ENCODE measurements at places on chromosomes 5 and 9.

DNA sequence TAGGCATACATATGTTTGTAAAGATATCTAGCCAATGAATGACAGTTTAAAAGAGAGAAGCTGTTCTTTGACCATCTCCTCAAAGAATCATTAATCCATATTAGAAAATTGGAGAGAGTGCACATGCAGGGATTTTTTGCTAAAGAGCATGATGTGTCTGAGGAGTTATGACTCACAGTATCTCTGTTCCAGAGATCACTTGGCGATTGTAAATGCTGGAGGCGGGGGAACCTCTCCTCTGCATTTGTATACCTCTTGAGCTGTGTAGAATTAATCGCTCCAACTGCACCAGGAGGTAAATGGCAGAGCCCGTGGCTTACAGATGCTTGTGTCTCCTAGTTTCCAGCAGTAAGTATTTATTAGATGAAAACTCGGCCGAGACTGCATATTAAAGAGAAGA is 3.6 kb upstream of the SPATA31D1 start:
- no peak for DNase-seq

DNA sequence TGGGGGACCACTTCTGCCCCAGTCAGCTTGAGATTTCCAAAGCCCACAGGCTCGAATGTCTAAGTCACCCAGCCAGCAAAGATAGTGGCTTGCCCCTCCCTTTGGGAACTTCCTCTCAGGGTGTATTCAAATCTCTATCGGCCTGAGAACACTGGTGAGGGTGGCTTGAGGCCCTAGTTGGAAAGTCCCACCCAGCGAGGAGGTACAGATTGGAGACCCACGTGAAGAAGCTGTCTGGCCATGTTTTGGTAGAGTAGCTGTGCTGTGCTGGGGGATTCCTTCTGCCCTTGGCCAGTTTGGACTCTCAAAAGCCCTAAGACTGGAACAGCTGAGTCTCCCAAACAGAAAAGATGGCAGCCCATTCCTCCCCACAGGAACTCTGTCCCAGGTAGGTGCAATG is 172.7 kb upstream of the RIOK2 start:
- no peak for DNase-seq

- no peak for DNase-seq
Observed at GRCh38 chr5:75053054-75053303, 621 bp upstream of the GCNT4 start.

GRCh38 chr9:95481000-95481399 is 35.8 kb downstream of the PTCH1 start:
- DNase-seq = no peak

DNA sequence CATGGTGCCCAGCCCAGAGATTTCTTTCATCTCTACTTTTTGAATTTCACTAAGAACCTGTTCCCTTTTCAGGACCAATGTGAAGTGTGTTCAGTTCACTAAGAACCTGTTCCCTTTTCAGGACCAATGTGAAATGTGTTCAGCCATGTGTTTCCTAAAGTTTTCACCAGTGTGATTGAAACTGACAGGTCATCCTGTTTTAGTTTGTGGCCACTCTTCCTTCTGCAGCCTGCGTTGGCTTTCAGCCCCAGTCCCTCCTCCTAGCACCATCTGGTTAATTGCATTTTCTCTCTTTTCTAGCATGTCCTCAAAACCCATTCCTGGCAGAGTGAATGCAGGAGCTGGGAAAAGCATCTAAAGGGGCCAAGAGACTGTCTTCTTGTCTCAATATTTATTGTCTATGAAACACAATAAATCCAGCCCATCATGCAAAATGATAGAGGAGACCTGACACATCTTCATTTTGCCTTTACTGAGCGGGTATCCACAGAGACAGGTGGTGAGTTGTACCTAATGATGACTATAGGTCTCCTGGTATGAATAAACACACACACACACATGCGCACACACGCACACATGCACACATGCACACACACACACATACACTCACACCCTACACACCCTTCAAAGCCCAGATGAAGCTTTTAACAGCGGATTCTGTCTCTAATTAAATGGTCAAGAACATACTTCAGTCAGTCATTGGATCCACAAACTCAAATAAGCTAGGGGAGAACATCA is 6.1 kb upstream of the PANK3 start:
- no peak for DNase-seq

- no peak for DNase-seq
Observed at GRCh38 chr9:70951749-70952727, 169.4 kb downstream of the TRPM3 start.

- no peak for DNase-seq
Observed at GRCh38 chr9:137293094-137293481, 9.0 kb downstream of the NRARP start.

- no peak for DNase-seq
Observed at GRCh38 chr5:157978061-157978460, 119.1 kb upstream of the CLINT1 start.

DNA sequence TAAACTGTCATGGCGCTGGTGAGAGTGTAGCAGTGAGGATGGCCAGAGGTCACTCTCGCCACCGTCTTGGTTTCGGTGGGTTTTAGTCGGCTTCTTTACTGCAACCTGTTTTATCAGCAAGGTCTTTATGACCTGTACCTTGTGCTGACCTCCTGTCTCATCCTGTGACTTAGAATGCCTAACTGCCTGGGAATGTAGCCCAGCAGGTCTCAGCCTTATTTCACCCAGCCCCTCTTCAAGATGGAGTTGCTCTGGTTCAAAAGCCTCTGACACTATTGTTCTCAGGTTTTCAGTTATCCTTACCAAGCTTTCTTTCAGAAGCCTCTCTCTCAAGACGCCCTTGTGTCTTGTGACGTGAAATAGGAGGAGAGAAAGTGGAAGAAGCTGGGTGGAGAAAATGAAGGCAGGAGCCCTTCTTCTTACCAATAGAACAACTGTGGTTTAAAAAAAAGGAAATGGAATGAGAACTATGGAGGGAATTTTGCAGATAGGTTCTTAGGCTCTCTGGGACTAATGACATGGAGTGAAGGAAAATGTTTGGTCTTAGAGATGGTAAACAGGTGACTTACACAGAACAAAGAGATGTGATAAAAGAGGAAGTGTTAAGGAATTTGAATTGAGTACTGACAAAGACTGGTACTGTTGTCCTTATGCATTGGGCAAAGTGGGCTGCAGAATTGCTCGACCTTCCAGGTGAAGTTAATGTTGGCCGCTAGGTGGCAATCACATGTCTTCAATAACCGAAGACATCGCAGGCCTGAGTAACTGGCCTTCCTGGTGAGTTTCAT is 133.3 kb upstream of the RAI14 start:
- DNase-seq = peak; percentile 60

GRCh38 chr5:149895416-149896345 is 48.9 kb downstream of the PDE6A start:
- no peak for DNase-seq

- DNase-seq = no peak
Observed at GRCh38 chr5:144710637-144711036, 540.0 kb downstream of the KCTD16 start.

DNA sequence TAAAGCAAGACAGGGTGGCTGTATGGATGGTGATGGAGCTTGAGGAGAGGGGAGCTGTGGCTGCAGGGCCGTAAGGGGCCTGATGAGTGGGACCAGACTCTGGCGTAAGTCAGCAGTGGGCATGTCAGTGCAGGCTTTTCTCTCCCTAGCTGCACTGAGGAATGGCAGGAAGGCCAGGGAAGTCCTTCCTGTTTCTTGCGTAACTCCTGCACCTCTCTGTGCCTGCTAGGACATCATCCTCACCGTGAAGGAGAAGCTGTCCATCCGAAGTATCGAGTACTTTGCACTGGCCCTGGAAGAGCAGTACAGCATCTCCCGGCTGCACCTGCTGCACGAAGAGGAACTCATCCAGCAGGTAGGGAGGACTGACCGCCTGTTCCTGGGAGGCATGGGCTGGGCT is 24.1 kb upstream of the TRMT10B start:
- DNase-seq = no peak

- DNase-seq = no peak
Observed at GRCh38 chr5:109656829-109657228, 32.9 kb upstream of the MAN2A1 start.

DNA sequence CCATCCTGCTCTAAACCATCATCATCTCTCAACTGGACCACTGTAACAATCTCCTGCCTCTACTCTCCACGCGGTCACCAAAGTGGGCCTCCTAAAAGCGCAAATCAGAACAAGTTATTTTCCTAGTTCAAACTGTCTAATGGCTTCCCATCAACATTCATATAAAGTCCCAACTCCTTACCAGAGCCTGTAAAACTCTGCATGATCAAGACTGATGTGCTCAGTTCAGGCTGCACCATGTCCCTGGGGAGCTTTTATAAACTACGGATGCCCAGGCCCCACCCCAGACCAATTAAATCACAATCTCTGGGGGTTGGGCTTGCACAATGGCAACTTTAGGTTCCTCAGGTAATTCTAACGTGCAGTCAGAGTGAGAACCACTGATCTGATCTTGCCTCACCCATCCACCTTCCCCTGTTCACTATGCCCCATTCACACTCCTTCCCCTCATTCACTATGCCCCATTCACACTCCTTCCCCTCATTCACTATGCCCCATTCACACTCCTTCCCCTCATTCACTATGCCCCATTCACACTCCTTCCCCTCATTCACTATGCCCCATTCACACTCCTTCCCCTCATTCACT is 129.2 kb downstream of the DCP2 start:
- no peak for DNase-seq

DNA sequence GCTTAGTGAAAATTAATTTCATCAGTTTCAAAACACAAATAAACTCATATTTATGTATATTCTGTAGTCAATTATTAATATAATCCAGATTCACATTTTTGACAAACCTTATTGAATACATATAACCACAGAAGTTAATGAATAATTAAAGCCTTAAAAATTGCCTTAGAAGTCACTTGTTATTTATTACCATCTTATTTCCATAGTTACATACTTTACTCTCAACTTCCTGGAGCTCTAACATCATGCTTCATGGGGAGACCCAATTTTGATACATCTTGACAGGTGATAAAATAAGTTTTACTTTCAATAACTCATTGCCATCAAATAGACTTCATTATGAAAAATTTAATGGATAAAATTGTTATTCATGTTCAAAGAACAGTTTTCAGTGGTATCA is 1038.7 kb downstream of the PTPRD start:
- DNase-seq = no peak

GRCh38 chr9:98314381-98315066 is 59.1 kb upstream of the TBC1D2 start:
- no peak for DNase-seq

DNA sequence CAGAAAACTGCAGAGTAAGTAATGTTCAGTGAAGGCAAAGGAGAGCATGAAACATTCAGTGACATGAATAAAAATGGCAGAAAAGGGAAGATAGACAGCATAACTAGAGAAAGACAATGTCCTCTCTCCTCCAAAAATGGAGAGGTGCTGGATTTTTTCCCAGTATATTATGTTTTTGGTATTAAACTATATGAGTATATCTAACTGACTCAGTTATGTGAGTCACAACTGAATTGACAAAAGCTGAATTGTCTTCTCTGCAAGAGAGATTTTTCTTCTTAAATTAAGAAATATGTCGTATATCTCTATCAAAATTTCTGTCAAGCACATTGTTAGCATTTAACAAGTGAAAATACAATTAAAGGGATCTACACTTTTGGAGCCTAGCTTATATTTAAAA is 375.1 kb downstream of the CHSY3 start:
- no peak for DNase-seq

DNA sequence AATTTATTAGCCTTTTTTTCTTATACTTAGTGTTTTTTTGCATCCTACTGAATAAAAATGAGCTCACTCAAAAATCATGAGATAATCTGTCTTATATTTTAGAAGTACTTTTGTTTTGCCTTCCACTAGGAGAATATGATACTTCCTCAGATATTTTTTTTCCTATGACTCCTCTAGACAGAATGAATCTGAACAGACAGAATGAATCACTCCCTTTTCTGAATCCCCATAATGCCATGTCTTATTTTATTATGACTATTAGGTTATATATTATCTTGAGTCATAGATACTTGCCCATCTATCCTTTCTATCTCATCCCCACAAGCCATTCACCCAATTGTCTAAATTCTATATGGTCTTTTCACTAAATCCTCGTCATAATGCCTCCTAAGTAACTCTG is 134.6 kb downstream of the BRINP1 start:
- DNase-seq = no peak

GRCh38 chr9:35854091-35854762 is 16.0 kb downstream of the OR13J1 start:
- DNase-seq = no peak

DNA sequence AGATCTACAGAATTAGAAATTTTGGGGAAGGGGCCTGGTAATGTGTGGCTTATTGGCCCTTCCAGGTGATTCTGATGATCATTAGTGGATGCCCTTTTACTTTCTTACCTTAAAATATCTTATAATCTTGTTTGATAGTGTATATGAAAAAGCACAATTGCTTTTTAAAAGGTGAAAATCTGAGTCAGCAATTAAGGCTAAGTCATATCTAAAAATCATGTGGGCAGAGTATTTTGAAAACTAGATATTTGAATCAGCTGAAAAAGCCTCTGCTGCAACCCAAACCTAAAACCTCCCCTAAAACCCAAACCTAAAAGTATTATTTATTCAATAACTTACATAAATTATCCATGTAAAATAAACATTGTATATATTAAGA is 359.8 kb downstream of the PDE4D start:
- no peak for DNase-seq

DNA sequence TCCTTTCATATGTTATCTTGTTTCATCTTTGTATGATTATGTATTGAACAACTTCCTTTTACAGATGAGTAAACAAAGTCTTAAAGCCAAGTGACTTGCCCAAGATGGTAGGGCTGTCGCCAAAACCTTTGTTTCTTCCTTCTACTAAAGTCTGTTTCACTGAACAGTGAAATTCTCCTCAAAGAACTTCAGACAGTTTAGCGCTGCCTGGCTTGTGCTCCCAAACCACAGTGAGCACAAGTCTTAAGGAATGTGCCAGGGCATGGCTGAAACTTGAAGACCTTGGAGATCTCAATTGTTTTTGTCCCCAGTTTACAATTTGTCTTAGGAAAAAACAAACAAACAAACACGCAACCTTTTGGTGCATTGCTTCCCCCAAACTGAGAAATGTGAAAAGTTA is 273.5 kb downstream of the CRB2 start:
- DNase-seq = no peak

Measured in SHP77 treated with DMSO at 0.1 percent for 48 hours (cell line).